Glutamatergic neuron (in vitro differentiated cells): ENCODE measurements at places on chromosomes 5 and 9. TPM values are rescaled to one million over a fixed set of nuclear protein-coding genes. Genes with fewer than 3 reads are reported as not detected.

DNA sequence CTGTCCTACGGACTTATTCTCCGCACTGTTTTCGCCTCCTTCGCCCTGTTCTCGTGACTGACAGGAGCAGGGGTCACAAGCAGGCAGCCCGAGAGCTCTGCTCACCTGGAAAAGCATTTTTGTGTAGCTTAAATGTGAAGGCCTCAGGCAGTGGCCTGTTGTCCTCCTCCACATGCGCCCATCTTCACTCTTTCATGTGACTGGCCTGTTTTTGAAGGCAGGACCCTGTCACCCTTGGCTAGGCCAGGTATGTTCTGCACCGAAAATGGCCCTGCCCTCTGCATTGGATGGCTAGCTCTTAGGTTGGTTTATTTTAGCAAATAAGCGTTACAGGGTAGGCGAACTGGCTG lies 614 bp upstream of the CPLANE1 start:
- DNase-seq: no peak

GRCh38 chr9:104276709-104277245 lies 182.7 kb downstream of the SMC2 start:
- no peak for DNase-seq

GRCh38 chr5:159195775-159196174 lies 13.6 kb downstream of the RNF145 start:
- no peak for DNase-seq

DNA sequence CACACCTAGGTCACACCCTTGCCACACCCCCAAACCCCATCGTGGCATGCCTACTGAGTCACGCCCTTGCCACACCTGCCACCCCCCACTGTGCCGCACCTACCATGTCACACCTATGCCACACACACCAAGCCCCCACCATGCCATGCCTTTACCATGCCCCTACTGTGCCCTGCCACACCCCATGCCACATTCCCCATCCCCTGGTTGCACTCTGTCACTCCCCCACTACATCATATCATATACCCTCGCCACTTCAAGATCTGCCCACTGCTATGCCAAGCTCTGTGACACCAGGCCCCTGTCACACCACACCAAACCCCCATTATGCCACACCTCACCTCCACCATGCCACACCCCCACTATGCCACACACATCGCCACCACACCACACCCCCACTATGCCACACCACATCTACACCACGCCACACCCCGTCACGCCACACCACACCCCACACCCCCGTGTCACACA lies 101.2 kb downstream of the OLFM1 start:
- no peak for DNase-seq

DNA sequence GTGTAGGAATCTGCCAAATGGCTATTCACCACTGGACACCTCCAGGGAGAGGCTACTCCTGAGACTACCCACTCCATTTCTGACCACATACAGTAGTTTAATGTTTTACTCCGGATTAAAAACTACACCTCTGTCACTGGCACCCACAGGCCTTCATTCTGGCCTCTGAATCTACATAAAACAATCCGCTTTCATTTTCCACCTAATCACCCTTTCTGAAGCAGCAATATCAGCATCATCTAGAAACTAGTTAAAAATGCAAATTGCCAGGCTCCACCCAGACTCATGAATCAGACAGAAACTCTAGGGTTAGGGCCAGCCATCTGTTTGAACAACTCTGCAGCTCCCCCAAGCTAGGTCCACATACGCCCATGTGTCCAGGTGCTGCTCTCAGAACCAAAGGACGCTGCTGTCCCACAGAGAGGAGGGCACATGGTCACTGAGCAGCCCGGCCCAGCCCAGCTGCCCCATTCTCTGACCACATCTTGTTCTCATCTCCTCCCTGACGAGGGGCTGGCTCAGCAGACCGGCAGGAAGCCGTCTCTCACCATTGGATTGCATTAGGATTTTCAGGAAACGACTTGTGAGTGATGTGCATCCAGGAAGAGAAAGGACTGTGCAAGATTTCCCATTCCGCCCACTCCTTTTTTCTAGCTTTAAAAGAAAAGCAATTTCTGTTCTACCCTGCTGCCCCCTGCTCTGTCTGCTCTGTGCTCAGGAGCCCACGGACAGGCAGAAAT lies 34.7 kb downstream of the ADAM19 start:
- DNase-seq: peak; percentile 32

DNA sequence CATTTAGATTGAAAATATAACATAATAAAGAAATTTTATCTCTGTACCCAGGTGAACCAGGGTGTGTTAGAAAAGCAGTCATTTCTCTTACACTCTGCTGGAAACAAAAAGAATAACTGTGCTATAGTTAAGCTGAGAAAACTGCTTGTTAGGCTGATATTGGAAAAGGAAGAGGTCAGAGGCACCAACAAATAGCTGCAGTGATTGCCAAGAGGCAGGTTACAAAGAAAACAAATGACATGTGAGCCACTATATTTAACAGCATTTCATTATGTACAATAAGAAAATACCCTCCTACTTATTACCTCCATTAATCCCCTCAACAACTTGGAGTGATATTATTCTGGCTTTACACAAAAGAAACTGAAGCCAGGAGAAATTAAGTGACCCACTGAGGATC lies 607.9 kb upstream of the TLE4 start:
- no peak for DNase-seq

GRCh38 chr9:73575101-73576060 lies 423.7 kb downstream of the ANXA1 start:
- no peak for DNase-seq

DNA sequence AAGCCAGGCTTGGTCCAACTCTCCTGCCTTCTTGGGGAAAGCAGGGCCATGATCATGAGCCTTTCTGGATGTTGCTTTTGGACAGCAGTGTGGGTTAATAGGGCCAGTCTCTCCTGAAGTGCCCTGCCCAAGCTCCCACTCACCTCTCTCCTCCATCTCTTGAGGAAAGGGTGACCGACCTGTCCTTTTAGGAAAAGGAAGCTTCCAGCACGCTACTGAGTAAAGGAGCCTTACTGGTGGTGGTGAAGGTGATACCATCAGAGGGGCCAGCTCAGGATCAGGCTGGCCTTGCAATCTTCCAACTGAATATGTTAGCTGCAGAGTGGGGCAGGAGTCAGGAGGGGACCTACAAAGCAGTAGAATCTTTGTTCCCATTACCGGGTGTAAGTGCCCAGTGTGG lies 2.2 kb upstream of the RGS3 start:
- no peak for DNase-seq

DNA sequence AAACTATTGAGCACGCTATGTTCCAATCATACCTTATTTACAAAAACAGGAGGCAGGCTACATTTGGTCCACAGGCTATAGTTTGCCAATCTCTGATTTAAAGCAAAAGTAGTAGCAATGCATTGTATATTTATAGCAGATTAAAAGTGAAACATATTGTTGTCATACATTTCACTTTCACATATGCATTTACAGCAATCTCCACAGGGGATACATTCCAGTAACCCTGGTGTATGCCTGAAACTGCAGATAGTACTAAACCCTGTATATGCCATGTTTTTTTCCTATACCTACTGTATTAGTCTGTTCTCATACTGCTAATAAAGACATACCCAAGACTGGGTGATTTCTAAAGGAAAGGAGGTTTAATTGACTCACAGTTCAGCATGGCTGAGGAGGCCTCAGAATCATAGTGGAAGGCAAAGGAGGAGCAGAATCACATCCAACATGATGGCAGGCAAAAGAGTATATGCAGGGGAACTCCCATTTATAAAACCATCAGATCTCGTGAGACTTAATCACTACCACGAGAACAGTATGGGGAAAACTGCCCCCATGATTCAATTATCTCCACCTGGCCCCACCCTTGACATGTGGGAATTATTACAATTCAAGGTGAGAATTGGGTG lies 5.9 kb upstream of the CSF1R start:
- DNase-seq: no peak

DNA sequence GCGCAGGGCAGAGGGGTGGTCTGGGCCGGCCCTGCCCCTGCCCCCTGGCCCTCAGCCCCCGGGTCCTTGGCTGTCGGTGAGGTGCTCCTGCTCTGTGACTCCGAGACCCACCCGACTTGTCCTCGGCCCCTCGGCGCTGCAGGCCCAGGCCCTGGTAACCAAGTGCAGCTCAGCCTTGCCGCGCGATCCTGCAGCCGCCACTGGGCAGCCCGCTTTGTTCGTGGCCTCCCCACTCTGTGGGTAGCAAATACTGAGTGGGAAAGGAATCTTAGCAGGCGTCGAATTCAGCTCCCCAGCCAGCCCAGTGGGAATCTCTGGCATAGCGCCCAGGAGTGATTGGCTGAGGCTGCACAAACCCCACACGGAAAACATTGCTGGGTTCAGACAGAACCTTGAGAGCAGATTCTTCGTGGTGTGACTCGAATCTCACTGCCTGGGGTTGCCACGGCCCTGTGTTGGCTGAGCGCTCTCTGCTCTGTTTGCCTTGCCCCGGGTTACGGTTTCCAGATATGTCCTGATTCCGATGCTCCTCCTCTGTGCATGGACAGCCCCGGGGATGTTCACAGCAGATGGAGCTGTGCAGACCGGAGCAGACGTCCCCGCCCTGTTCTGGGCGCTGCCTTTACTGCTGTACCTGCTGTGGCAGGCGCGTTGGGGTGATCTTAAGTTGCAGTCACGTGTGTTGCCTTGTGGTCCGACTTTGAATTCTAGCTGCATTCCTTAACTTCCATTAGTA lies 13.4 kb upstream of the EXOC3 start:
- DNase-seq: peak; percentile 27

- no peak for DNase-seq
Measured at GRCh38 chr9:13113216-13113615, 166.3 kb downstream of the MPDZ start.

DNA sequence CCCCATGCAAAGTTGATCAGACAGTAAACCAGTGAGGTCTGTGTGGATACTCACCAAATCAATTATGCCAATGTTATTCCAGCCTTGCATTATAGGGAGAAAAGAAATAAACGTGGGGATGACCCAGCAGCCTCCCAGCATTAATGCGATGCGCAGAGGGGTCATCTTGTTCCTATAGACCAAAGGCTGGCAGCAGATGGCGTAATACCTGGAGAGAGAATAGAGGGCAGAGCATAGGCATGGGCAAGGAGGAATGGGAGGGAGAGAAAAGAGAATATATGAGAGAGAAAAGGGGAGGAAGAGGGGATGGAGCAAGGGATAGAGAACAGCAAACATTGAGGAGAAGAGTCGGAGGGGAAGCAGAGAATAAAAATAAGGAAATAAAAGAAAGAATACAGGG lies 131.2 kb downstream of the HTR4 start:
- no peak for DNase-seq

DNA sequence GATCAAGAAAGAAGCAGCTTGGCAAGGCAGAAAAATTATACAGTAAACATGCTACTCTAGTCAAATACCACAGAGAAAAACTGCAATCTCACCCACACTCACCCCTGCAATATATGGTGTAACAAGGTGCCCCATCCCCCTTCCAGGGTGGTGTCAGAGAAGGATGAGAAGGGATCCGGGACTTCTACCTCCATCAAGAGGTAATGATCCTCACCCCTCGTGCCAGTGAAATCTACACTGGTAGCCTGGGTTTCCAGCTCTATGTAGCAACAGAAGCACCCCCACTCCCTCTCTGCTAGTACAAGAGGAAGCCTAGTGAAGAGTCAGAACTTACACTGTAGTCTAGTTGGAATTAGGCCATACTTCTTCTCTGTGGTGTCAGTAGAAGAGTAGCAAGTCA lies 18.9 kb downstream of the SLCO4C1 start:
- no peak for DNase-seq

DNA sequence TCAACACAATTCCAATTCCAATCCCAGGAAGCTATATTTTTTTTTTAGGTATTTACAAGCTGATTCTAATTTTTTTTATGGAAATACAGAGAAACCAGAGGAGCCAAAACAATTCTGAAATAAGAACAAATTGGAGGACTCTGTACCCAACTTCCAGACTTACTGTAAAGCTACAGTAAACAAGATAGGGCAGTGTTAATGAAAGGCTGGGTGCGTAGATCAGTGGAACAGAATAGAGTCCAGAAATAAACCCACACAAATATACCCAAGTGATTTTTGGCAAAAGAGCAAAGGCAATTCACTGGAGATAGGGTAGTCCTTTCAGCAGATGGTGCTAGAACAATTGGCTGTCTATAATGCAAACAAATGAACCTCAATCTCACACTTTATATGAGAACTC lies 50.6 kb downstream of the WHRN start:
- DNase-seq: no peak

Gene RASGRF2
- total RNA-seq: 1.4 TPM

Gene CD74
- 3.1 TPM for total RNA-seq

GRCh38 chr5:124263680-124264491 lies 482.6 kb downstream of the ZNF608 start:
- no peak for DNase-seq

- DNase-seq: no peak
Measured at GRCh38 chr5:149496166-149496565, 55.1 kb downstream of the CSNK1A1 start.

GRCh38 chr5:103211576-103212561 lies 46.7 kb upstream of the MACIR start:
- DNase-seq: no peak

DNA sequence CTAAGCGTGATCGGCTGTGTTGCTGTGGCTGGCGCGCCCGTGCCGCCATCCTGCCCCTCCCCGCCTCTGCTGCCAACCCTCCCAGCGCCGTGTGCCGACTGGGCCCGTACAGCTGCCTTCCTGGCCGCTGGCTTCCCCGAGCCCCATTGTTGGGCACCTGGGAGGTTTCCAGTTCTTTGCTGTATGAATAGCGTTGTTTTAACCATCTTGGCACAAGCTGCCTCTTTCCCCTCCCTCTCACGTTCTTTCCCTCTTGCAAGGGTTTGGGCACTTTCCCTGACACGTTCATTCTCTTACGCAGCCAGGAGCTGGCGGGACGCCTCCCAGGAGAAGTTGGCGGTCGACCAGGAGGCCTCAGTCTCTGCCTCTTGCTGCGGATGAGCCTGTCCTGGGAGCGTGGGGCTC lies 43.1 kb upstream of the RXRA start:
- no peak for DNase-seq

- peak; percentile 23 for DNase-seq
Measured at GRCh38 chr9:125763394-125763801, 16.2 kb downstream of the PBX3 start.

DNA sequence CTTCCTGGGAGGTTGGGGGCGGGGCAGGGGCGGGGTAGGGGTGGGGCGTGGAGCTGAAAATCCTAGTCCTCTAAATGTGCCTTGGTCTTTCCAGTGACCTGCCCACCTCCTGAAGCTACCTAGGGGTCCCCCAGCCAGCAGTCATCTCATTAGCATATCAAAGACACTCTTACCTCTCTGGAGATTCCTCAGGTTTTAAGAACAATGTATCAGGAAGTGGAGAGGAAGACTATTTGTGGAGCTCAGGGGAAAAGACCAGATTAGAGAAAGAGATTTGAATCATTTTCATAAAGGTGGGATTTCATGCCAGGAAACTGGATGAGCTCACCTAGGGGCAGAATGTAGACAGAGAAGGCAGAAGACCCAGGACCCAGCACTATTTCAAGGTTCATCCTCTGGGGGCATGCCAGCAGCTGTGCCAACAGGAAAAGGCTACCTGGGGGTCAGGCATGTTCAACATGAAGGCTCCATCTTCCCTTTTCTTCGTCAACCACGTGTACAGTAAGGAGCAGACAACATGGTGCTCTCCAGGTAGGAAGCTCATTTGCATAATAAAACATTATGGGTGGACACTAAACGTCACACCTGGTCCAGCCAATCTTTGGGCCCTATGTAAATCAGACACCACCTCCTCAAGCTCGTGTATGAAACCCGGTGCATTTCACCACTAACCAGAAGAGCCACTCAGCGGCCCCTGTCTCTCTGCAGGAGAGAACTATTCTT lies 6.9 kb downstream of the GMCL2 start:
- DNase-seq: no peak

GRCh38 chr5:876398-877365 lies 15.9 kb downstream of the BRD9 start:
- DNase-seq: no peak
